ENCODE measurements at places on chromosomes 16 and 17.

DNA sequence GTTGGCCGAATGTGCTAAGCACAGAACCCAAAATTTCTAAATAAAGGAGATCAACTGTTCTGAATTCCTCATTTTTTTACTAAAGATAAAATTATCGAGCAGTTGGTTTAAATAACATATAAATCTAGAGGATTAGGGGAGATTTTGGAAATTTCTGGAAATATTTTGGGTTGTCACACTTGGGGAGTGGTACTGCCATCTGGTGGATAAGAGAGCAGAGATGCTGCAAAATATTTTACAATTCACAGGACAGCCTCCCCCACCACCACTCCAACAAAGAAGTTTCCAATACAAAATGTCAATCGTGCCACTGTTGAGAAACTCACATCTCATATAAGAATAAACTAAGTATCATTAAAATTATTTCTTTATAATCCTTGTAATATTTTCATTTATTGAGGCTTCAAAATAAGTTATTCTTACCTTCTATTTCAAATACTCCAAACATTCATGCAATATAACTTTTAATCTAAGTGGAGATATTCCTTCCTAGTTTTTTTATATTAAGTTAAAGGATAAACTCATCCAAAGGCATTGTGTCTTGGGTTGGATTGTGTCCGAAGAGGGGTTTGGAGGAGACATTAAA is 17.0 kb upstream of the ABCA8 start:
- DNase-seq: no peak

DNA sequence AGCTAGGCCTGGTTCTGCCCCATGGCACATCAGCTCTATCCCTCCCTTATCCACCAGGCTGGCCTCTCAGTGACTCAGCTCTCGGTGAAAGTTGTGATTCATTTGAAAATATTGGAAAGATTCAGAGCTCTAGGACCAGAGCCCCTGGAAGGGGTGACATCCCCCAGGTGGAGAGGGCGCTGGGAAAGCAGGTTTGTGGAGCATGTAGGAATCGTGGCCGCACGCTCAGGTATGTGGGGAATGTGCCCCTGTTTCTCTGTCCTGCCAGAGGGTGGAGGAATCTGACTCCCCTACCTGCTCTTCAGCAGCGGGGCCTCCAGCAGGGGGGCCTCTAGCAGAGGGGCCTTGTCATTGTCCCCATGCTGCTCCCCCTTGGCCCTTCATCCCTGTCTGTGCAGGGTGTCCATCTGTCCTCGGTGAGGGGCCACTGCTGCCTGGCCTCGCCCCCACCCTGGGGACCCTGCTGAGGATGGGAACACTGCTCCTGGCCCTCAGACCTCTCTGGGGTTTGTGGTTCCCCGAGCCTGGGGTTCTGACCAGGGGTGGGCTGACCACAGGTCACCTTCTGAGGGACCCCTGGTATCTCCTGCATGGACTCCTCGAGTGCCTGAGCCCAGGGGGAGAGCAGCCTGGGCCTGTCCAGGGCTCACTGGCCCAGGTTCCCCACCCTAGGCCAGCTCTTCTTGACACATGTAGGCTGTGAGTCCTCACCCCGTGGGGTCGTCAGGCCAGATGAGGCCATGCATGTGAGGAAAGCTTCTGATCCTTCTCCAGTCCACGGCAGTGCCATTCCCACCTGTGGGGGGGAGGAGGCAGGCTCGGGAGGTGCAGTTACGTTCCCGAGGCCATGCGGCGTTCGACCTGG is 47.5 kb downstream of the NT5M start:
- DNase-seq: no peak

DNA sequence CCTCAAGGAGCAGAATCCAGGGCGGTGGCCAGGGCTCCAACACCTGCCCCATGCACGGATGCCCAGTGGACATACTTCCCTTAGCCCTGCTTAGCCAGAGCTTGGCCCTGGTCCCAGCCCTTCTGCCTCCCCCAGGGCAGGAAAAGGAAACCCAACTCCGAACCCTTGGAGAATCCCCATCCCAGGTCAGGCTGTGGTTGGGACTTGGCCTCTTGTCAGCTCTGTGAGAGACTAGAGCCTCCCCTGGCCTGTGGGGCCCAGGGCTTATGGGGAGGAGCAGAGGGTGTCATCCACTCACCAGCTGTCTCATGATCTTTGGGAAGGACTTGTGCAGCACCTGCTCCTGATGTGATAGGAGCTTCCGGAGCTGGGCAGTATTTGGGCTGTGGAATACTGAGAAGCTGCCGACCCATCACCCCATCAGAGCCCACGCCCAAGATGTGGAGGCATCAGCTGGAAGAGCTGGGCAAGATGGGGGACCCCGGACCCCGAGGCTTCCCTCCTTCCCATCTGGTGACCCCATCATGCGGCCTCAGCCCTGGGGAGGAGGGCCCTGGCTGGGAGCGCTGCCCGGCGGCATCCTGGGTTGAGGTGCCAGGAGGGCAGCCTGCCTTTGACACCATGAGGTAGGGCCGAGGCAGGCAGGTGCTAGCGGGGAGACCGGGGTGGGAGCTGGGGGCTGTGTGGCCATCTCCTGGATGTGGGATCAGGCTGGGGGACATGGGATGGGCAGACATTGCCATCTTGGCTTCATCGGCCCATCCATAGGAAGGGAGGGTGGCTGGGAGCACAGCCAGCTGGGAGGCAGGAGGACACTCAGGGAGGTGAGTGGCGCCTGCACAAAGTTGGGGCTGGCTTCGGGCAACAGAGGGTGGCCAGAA is 45.1 kb downstream of the TNFRSF13B start:
- no peak for DNase-seq

GRCh38 chr17:7356756-7357155 is 1.8 kb downstream of the TMEM95 start:
- DNase-seq: no peak

- no peak for DNase-seq
Measured at GRCh38 chr17:18141210-18141803, 32.8 kb downstream of the MYO15A start.

DNA sequence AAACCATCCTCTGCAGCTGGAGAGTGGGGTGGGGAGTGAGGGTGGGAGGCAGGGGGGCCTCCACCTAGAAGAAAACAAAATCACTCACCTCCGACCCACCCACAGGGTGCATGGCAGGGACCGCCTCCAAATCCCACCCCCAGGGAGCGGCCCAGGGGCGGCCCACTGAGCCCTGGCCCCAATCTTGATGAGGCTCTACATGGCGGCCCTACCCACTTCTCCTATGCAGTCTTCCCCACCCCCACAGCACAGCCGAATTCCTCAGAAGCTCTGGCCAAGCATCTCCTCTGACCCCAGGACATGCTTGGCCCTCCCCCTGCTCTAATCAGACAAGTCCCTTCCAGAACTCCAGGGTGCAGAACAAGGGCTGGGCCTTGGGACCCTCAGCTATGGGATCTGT is 18.2 kb upstream of the FASN start:
- DNase-seq: no peak

DNA sequence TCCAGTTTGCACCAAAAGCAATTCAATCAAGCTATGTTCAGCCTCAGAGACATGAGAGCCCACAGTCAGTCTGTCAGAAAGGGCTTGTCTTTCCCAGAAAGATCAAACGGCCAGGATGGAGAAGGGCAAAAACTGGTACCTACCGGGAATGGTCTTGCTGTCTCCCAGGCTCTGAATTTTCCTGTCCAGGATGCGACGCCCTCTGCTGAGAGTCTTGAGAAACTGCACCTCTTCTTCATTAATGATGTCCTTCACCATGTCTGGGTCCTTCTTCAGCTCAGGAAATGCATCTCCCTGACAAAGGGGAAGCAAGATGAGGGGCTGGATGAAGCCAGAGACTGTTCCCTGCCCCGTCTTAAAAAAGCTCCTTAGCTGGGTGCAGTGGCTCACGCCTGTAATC is 15.8 kb upstream of the EXOSC6 start:
- no peak for DNase-seq

- no peak for DNase-seq
Measured at GRCh38 chr17:5788266-5788900, 204.1 kb upstream of the NLRP1 start.

- DNase-seq: no peak
Measured at GRCh38 chr17:15112846-15113617, 152.1 kb downstream of the PMP22 start.

GRCh38 chr17:80754846-80755245 is 210.2 kb downstream of the RPTOR start:
- DNase-seq: no peak

DNA sequence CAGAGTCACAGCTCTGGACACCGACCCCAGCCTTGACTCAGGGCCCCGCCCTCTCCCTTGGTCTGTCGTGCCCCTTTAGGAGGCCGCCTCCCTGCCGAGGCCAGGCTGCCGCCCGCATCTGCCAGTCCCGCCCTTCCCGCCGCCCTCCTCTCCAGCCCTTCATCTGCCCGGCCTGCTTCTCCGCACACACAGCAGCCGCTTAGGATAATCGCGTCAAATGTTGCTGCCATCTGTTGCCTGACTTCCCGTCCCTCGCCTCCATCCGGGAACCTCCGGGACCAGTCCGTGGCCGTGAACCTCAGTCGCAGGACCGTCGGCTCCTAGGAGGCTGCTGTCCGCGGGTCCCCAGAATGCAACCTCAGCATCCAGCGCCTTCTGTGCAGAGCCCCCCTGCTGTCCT is 11.9 kb downstream of the GSE1 start:
- no peak for DNase-seq

GRCh38 chr17:63399856-63400255 is 46.2 kb downstream of the CYB561 start:
- DNase-seq: no peak

GRCh38 chr16:71648921-71649320 is 22.9 kb downstream of the MARVELD3 start:
- DNase-seq: no peak

DNA sequence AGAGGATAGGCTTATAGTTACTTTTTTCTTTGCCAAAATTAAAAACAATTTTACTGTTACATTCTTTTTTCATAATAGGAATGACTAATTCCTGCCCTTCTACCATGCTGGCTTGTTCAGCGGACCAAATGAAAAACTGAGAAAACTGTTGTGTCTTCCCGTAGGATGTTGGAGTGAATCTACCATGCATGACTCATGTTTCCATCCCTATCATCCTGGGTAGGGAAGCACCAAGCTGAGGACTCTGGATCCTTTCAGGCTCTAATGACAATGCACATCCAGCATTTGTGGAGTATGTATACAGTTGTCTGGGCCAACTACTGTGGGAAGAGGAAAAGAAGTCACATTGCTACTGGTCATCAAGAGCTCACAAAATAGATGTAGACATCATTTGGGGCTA is 41.1 kb upstream of the DHX8 start:
- DNase-seq: no peak

Data from stimulated activated CD8-positive, alpha-beta memory T cell treated with anti-CD3 and anti-CD28 coated beads, Interleukin-4, amount 100 ng/mL, for 1 hour (primary cell).